Activated naive CD4-positive, alpha-beta T cell (primary cell): ENCODE measurements at places on chromosomes 6 and 20.

GRCh38 chr6:169967687-169968086 lies 216.3 kb downstream of the ERMARD start:
- DNase-seq, result no peak

- no peak for DNase-seq
Measured at GRCh38 chr6:5036269-5036668, 32.4 kb upstream of the RPP40 start.

DNA sequence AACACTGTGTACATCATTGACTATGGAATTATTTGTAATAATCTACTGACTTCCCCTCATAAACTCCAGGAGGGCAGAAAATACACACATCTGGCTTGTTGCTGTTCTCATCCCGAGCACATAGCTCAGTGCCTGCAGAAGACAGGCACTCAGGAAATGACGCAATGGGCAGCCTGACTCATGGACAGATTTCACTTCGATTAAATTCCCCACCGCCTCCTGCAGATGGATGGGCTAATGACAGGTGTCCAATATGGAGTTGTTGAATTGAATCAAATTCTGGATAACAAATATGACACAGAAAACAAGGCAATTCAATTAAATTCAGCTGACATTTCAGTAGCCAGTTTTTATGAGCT lies 9.1 kb downstream of the ANKRD60 start:
- DNase-seq, result no peak

- no peak for DNase-seq
Measured at GRCh38 chr20:52104546-52105441, 86.8 kb downstream of the ZFP64 start.

GRCh38 chr20:54207743-54208547 lies at the start of gene PFDN4:
Gene PFDN4 (plus strand): TSS chr20:54208087. CDS start chr20:54208101, 14 bp downstream.
- peak; percentile 43 for DNase-seq

DNA sequence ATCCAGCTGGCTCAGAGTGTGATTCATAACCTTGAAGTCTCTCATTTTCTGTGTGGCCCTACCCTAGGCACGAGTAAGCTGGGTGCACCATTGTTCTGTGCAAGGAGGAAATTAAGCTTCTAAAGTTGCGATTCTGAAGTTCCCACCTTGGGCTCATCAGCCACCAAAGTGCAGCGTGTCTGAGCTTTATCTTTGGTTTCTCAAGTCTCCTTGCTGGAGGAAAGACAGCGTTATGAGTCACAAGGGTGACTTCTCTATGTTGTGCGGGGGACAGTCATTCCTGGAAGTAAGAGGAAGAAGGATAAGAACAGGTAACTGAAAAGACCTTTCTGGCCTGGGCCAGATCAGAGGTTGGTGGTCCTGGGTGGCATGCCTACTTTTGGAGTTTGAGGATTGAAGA lies 16.8 kb downstream of the MRAP2 start:
- no peak for DNase-seq

DNA sequence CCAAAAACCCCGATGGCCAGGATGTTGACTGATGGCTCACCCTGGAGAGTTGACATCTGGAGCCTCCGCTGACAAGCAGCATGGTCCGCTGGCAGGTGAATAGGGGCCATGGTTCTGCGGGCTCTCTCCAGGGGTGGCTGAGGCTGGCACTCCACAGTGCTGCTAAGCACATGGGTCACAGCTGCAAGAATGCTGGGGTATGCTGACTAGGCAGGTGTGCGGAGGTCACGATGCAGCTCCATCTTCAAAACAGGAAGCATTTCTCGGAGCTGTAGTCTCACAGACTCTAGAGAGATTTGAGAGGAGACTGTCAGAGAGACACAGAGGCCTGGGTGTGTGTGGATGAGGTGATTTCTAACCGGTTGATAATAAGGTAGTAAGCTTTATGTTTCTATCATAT lies 341.6 kb downstream of the NRN1 start:
- peak; percentile 15 for DNase-seq

GRCh38 chr6:93586306-93586705 lies 166.9 kb upstream of the EPHA7 start:
- DNase-seq, result no peak

DNA sequence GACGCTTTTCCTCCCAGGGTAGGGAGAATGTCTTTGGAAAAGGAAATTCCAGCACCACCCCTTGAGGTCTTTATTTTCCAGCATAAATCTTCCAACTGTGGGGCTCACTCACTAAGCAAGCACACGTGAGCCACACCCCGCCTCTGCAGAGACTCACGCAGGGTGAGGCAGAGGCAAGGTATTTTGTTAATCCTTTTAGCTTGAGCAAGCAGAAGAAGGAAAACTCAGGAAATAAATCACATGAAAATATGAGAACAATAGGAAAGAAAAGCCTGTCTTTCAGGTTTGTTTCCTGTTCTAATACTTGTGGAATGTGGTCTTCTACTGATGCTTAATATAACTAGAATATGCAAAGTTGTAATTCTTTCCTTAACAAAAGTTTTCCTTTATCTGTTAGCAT lies 4.1 kb upstream of the PHACTR2 start:
- DNase-seq, result no peak

- DNase-seq, result no peak
Measured at GRCh38 chr6:108348655-108349349, 53.9 kb downstream of the AFG1L start.

DNA sequence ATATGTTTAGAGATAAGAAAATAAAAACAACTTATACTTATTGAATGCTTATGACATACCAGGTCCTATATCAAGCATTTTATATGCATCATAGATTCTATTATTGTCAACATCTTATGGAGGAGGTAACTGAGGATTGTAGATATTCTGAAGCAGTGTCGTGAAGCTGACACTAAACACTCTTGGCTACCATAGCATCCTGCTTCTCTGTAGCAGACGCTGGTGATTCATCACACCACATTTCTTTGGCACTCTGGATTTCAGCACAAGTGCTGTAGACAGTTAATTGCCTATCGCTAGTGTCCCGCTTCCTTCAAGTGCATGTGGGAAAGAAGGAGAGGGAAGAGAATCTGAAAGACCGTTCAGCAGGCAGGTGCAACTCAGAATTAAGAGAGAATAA lies 317.1 kb downstream of the PLCB1 start:
- no peak for DNase-seq

DNA sequence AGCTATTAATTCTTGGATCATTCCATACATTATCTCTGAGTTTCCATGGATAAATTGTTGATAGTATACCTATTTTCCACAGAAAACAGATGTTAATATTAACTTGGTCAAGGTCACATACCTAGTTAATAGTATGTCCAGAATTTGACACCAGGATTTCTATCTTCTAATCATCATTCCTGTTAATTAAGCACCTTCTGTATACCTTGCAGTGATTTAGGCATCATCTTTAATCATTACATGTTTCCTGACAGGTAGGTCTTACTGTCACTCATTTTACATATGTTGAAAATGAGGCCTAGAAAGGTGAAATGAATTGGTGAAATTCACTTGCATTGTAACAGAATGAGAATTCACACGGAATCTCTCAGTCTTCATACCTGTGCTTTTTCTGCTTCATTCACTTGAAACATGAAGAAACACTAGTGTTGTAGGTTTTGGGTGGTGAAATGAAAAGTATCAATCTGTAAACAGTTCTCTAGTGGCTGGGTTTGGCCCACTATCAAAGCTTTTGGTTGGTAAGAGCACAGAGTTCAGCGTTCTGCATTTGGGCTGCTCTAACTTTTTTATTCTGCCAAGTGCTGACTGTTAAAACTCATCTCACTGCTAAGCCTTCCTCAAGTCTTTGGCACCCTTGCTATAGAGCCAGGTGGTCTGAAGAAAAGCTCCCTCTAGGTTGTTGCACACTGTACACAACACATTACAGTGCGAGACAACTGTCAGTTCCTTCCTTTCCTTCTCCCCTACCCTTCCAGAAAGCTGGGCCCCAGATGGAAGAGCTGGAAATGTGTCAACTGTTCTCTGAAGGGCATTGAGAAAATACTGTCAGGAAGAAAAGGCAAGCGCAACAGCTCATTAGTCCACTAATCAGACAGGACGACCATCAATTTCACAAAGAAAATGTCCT lies 57.8 kb upstream of the C20orf144 start:
- no peak for DNase-seq

GRCh38 chr20:53950031-53950430 lies 120.4 kb downstream of the BCAS1 start:
- no peak for DNase-seq

DNA sequence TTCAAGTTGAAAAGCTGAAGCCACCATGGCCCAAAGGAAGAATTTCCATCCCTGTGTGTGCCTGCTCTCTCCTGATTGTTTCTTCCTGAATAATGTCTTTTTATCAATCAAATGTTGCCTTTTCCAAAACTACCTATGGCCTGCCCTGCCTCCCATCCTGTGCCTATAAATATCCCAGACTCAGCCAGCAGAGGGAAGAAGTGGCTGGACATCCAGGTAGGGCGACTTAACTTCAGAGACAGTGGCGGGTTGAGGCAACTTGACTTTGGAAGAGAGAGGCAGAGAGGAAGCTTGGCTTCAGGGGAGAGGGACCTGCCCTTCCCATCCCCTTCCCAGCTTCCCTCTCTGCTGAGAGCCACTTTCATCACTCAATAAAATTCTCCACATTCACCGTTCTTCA lies 133.0 kb downstream of the LCA5 start:
- DNase-seq, result no peak

DNA sequence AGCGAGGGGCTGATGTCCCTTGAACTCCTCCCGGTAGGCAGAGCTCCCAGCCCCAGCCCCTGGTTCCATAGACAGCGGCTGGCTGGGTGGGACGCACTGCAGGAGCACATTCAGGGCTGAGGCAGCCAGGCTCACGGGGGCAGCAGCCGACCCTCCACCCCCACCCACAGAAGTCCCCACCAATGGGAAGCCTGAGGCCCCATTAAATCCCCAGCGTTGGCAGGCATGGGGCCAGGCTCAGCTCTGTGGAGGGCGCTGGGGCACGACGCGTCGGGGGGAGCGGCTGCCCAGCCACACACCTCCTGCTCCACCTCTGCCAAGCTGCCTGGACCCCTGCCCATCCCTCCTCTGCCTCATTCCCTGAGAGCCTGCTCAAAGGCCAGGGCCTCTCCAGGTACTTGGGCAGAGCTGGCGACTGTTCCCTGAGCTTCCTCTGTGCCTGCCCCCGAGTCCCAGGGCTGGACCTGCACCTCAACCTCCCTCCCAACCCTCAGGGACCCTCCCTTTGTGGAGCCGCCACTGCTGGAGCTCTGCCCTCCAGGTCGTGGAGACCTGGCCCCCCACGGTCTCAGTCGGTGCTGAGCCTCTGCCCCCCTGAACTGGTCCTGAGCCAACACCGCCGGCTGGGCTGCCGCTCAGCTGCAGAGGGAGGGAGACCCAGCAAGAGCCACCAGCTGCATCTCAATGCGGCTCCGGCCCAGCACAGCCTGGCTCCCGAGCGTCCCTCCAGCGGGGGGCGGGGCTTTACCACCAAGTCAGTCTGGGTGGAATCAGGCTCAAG lies 9.1 kb downstream of the CHRNA4 start:
- DNase-seq, result no peak

GRCh38 chr6:16555550-16555949 lies 205.7 kb downstream of the ATXN1 start:
- no peak for DNase-seq

DNA sequence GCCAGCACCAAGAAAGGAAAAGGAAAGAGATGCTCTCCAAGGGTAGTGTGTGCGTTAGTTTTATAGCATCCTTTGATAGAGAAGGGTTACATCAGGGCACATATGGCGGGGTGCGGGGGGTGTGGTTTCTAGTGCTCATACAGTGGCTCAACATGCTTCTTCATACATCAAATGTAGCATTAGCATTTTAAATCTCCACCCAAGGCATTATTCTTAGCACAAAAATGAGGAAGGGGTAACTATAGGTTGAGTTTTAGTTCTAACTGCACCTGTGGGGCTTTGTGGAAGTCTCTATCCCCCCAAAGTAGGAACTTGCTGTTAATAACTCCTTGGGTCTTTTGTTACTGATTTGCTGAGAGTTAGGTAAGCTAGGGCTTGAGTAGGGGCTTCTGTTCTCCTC lies 89.3 kb downstream of the CEP57L1 start:
- no peak for DNase-seq

DNA sequence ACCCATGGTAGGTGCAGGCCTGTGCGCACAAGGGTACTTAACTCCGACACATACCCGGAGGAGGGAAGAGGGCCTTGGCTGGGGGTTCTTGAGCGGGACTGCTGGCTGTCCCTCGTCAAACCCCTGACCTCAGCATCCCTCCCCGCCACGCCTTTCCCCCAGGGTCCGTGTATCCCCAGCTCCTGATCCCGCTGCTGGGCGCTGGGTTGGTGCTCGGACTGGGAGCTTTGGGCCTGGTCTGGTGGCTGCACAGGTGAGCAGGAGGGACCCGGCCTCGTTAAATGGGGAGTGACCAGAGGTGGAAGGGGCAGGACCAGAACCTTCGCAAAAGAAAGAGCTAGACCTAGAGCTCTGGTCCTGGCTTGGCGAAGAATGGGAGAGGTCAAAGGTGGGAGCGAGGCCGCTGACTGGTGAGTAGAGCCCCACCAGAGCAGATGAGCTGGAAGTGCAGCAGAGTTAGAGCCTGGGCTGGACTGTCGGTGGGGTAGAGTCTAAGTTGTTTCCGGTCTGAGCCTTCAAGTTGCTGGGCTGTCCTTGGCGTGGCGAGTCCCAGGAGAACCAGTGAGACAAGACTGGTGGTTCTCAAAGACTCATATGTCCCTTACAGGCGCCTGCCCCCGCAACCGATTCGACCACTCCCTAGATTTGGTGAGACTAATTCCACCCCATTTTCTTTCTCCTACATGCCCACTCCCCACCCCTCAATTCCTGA lies 963 bp downstream of the MPIG6B start:
- DNase-seq, result no peak

DNA sequence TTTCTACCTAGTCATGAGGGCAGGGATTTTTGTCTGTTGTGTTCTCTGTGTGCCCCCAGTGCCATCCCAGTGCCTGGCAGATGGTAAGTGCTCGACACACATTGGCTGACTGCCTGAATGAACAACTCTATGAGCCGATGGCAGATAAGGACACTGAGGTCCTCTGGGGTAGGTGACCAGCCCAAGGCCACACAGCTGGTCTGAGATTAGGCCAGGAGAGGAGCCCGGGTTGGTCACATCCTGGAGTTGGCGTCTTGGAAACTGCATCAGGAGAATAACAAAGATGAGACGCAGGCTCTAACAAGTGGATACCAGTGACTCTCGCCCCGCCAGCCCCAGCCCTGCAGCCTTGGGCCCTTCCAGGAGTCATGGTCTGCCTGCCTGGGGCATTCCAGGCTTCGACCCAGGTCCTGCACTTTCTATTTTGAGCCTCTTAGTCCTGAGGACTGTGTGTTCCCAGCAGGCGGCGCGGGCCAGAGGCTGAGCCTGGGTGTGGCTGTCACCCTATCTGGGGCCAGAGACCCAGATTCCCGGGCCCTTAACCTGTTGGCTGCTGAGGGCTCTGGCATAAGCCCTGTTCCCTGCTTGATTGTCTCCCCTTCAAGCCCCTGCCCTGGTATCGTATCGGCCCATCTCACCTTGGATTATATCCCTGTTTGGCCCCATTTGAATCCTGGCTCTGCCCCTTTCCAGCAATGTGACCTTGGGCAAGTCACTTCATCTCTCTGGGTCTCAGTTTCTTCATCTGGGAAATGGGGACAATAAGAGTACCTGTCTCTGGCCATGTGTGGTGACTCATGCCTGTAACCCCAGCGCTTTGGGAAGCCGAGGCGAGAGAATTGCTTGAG lies 88.3 kb downstream of the CEBPB start:
- DNase-seq, result no peak
